ENCODE measurements at places on chromosomes 13 and 19. TPM values are rescaled to one million over a fixed set of nuclear protein-coding genes. Genes with fewer than 3 reads are reported as not detected.
A peak's percentile ranks its signal among the peaks of the same experiment; 100 is the strongest.

- peaks cover 4% of the 10 kb centered on the region for H3K36me3 ChIP-seq
- H3K4me1 ChIP-seq = peaks cover 29% of the 10 kb centered on the region
- H3K27ac ChIP-seq = no peak overlapping the region
- H3K4me3 ChIP-seq = no peak overlapping the region
- H3K27me3 ChIP-seq = no peaks in the 10 kb centered on the region
These were observed 39.7 kb downstream of the MLLT1 start for GRCh38 chr19:6239871-6240676.

DNA sequence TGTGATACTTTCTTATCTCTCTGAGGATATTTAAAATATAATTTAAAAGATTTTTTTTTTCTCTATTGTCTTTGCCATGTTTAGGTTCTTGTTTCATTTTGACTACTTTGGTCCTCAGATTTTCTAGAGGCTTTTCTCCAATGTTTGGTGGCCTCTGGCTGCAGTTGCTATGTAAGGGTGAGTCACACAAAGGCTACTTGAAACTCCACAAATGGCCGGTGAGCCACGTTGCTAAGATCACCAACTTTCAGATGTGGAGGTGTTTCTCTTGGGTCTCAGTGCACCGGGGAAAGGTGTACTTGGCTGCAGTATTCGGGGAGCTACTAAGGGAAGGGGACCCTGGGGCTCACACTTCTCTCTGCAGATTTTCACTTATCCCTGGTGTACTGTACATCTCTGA is 248.1 kb downstream of the HS6ST3 start:
- DNase-seq = no peak
- H3K4me1 ChIP-seq = no peaks in the 10 kb centered on the region
- no peak overlapping the region for H3K4me3 ChIP-seq
- H3K27ac ChIP-seq = no peak overlapping the region

DNA sequence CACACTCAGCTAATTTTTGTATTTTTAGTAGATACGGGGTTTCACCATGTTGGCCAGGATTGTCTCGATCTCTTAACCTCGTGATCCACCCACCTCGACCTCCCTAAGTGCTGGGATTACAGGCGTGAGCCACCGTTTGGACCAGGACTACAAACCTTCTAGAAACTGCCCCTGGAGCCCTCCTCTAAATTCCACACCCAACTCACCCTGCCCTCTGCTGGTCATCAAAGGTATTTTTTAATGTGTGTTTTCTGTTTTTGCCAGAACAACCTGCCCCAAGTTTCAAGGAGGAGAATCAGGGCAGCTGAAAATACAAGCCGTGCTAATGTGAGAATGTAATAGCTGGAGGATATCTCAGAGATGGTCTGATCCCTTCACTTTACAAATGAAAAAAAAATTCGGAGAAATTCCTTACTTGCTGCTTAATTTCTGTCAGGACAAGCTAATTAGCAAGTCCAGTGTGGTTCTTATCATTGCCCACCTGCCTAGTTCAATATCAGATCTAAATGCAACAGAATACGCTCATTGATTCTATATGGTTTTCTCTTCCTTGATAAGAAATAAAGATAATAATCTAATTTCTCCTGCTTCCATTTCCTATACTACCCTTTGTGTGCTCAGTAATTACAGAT is 4.1 kb downstream of the ATP8A2 start:
- no peak overlapping the region for H3K27ac ChIP-seq
- DNase-seq = peak; percentile 26
- no peak overlapping the region for H3K4me3 ChIP-seq
- peaks cover 46% of the 10 kb centered on the region for H3K27me3 ChIP-seq
- H3K4me1 ChIP-seq = no peaks in the 10 kb centered on the region

- peaks cover 29% of the 10 kb centered on the region for H3K4me1 ChIP-seq
- no peak for DNase-seq
- no peak overlapping the region for H3K4me3 ChIP-seq
- H3K36me3 ChIP-seq = no peaks in the 10 kb centered on the region
- H3K27me3 ChIP-seq = no peaks in the 10 kb centered on the region
These were observed 84.2 kb downstream of the AKAP11 start for GRCh38 chr13:42356184-42356575.

DNA sequence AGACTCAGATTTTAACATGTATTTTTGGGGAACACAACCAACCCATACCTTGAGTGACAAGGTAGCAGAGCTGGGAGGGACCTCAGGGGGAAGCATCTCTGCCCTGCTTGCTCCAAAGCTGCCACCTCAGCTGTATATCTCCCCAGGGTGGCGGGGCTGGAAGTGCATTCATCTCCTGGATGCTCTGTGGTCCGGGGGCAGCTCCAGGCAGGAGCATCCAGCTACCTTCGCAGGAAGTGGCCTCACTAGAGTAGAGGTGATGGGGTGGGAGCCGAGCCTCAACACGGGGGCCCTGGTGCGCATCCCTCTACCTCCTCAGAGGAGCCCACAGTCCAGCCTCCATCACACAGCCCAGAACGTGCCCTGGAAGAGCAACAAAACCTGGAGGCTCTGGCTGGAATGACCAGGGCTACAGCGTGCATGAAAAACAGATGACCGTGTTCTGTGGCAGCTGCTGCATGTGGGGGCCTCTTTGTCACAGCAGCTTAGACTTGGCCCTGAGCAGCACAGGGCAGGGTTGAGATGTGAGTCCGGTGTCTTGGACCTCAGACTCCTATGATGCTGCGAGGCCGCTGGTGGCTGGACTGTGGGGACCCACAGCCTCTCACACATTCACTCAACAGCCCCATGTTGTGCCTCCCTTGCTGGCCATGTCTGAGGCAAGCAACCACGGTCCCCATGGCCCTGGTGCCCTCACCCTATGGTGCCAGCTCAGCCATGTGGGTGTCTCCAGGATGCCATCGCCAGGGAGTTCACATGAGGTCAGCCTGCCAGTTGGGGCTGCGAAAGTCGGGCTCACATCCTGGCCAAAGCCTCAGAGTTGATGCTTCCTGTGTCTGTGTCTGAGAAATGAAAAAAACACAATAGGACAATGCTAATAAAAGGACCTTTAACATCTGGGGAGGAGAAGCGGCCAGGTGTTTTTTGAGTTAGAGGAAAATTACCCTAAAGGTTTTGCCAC is 17.1 kb upstream of the GAS6 start:
- H3K27ac ChIP-seq = no peak overlapping the region
- H3K4me3 ChIP-seq = no peak overlapping the region
- H3K4me1 ChIP-seq = no peaks in the 10 kb centered on the region

DNA sequence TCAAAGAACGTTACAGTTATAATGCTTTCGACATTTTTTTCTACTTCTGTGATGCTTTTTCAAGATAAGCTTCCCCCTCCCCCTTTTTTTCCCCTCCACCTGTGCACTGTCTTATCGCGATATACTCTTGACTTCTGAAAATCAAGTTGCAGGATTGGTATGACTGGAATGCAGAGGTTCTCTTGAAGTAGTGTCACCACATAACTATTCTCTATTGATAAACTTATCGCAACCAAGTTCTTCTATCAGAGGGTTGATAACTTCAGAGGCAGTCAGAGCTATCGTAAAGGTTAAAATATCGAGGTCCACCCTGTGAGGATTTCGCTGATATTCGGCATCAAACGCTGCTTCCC is 820 bp downstream of the EID2 start:
- no peaks in the 10 kb centered on the region for H3K27me3 ChIP-seq
- no peak for DNase-seq
- H3K36me3 ChIP-seq = peaks cover 2% of the 10 kb centered on the region
- no peaks in the 10 kb centered on the region for H3K4me1 ChIP-seq
- peak overlapping the region; percentile 82 for H3K4me3 ChIP-seq

DNA sequence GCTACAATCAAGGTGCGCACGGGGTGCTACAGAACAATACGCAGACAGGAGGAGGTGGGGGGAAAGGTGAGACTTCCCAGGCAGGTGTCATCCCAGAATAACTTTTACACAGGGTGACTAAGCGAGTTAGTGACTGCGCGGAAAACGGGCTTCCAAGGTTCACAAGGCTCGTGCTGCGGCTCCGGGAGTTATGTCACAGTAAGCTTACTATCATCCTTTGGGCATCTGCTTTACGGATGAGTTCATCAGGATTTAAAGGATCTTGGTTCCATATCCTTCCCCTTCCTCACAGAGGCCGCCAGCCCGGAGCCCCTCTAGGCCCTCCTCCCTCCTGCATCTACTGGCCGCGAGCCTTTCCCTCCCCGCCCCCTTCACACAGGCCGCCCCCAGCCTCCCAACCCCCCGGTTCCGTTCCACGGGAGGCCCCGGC is 474 bp upstream of the IFT88 start:
- H3K4me1 ChIP-seq = peaks cover 5% of the 10 kb centered on the region
- DNase-seq = peak; percentile 37
- no peaks in the 10 kb centered on the region for H3K27me3 ChIP-seq
- H3K27ac ChIP-seq = peak overlapping the region; percentile 94
- peak overlapping the region; percentile 92 for H3K4me3 ChIP-seq

DNA sequence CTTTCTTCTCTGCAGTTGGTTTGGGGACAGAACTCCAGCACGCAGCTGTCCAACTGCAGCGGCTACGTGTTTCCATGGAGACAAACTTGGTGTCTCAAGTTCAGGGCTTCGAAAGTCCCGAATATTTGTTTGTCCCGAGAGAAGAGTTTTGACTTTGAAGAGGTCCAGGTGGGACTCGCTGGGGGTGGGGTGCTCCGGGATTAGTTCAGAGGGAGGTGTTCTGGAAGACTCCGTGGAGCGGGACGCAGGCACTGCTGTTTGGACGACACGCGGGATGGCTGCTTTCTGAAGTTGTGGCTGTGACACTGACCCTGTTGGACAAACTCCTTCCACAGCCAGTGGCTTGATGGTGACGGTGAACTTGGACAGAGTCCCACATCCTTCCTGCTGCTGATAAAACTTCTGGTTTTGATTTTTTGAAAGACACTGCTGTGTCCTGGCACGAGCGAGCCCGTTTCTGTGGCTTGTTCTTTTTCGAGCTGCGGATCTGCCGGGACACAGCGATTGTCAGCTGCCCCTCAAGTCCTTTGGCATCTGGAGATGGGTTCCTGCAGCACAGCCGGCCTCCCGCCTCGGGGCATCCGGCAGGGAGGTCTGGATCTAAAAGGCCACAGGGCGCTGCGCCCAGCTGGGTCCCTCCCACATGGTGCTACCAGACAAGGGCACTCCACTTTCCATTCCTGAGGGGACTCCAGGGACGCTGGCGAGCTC is 15.9 kb upstream of the RANBP3 start:
- no peaks in the 10 kb centered on the region for H3K27me3 ChIP-seq
- H3K4me3 ChIP-seq = no peak overlapping the region
- no peak overlapping the region for H3K27ac ChIP-seq
- H3K36me3 ChIP-seq = no peaks in the 10 kb centered on the region
- H3K4me1 ChIP-seq = no peaks in the 10 kb centered on the region

DNA sequence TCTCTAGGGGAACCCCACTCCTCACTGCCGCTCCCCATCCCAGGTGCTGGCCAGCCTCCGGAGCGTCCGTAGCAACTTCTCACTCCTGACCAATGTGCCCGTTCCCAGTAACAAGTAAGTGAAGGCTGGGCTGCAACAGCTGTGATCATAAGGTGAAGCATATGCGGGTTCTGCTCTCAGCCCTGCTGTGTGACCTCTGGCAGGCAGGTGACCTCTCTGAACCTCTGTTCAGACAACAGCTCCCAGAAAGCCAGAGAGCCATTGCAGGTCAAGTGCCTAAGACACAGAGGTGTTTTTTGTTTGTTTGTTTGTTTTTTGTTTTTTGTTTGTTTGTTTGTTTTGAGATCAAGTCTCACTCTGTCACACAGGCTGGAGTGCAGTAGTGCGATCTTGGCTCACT is 28.7 kb downstream of the PDE4A start:
- no peaks in the 10 kb centered on the region for H3K4me1 ChIP-seq
- H3K36me3 ChIP-seq = no peaks in the 10 kb centered on the region
- no peak overlapping the region for H3K27ac ChIP-seq
- H3K27me3 ChIP-seq = no peaks in the 10 kb centered on the region
- no peak overlapping the region for H3K4me3 ChIP-seq

GRCh38 chr13:111043575-111043982 is 71.5 kb upstream of the ARHGEF7 start:
- DNase-seq = no peak
- no peak overlapping the region for H3K4me3 ChIP-seq
- no peaks in the 10 kb centered on the region for H3K4me1 ChIP-seq
- H3K27ac ChIP-seq = no peak overlapping the region

DNA sequence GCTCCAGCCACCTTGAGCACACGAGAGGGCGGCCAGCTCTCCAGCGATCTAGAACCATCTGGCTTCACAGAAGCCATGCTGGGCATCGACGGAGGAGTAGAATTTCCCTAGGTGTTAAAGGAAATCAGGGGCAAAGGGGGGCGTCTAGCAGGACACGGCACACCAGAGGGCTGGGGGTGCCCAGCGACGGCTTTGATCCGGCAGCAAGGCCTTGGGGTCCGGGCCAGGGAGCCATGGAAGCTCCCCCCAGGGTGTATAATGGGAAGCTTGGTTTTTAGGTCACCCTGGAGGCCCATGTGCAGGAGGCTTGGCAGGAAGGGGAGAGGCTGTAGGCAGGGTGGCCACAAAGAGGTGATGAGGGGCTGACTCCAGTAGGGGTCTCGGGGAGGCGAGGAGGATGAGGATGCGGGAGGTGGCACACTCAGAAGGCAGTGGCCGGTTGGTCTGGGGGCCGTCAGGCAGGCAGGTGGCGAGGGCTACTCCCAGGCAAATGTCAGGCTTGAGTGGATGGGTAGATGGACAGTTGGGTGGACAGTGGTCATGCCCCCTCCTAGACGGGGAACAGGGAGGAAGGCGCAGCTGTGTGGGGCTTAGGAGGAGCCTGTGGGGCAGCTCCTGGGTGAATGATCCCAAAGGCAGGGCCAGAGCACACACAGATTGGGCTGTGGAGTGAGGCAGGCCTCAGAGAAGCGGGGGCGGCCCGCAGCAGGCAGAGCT is 5.6 kb downstream of the KMT5C start:
- no peaks in the 10 kb centered on the region for H3K27me3 ChIP-seq
- DNase-seq = no peak
- peaks cover 68% of the 10 kb centered on the region for H3K36me3 ChIP-seq
- no peak overlapping the region for H3K27ac ChIP-seq

DNA sequence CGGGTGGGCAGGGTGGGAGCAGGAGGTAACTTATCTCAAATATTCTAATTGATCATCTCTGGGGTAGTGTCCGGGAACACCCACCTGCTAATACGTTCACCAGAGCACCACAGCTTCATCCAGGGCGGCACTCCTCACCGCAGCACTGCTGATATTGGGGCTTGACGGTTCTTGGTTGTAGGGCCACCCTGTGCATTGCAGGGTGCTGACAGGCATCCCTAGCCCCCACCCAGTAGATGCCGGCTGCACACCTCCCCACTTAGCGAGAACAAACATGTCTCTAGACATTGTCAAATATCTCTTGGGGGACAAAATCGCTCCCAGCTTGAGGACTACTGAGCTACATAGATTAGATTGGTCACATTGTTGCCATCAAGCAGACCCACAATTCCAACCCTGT is 73.9 kb upstream of the WASF3 start:
- DNase-seq = no peak
- H3K4me1 ChIP-seq = no peaks in the 10 kb centered on the region
- H3K27ac ChIP-seq = no peak overlapping the region
- H3K36me3 ChIP-seq = no peaks in the 10 kb centered on the region
- H3K4me3 ChIP-seq = no peak overlapping the region

GRCh38 chr13:46182491-46182877 is 507 bp upstream of the LCP1 start:
- H3K4me3 ChIP-seq = peak overlapping the region; percentile 73
- peaks cover 39% of the 10 kb centered on the region for H3K4me1 ChIP-seq
- peak overlapping the region; percentile 98 for H3K27ac ChIP-seq
- H3K27me3 ChIP-seq = no peaks in the 10 kb centered on the region

The KCNN1 gene
- total RNA-seq = 1.3 TPM

The FOXA3 gene
- total RNA-seq = 0.05 TPM

The TINCR gene
- total RNA-seq = 0.19 TPM

The UNC13A gene
- 0.19 TPM for total RNA-seq

The ZNF681 gene
- 3.9 TPM for total RNA-seq

The FUT2 gene
- 0.66 TPM for total RNA-seq

The SHISA7 gene
- total RNA-seq = 0.05 TPM

The CYP2F1 gene
- not detected for total RNA-seq

The ZNF723 gene
- total RNA-seq = not detected
